ENCODE measurements at places on chromosomes 1 and 21.
A peak's percentile ranks its signal among the peaks of the same experiment; 100 is the strongest.

DNA sequence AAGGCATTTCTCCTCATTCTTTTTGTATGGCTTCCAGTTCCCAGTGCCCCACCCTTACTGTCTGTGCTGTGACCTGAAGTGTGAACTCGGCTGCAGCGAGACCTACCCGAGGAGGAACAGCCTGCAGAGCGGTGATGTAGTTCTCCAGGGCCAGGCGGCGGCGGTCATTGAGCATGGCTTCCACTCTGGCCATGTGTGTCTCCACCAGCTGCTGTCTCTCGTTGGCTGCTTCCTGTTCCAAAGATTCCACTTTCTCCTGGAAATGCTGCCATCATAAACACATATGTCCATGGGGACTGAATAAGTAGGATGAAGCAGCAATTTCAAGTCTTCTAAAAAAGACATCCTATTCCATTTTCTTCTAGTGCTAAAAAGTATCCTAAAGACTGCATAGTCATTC lies 195.6 kb downstream of the APP start:
- no peak for DNase-seq

- no peak for DNase-seq
These were observed 92.6 kb downstream of the LPAR3 start for GRCh38 chr1:84800090-84801073.

GRCh38 chr1:3889936-3890335 lies 10.1 kb downstream of the C1orf174 start:
- DNase-seq = no peak

- no peak for DNase-seq
These were observed 25.2 kb downstream of the ILDR2 start for GRCh38 chr1:166950156-166950555.

GRCh38 chr21:38999161-38999560 lies 184.1 kb downstream of the PSMG1 start:
- no peak for DNase-seq

- DNase-seq = no peak
These were observed 125.7 kb upstream of the PBX1 start for GRCh38 chr1:164433141-164433817.

- DNase-seq = no peak
These were observed 82.0 kb downstream of the KCNK1 start for GRCh38 chr1:233695901-233696300.

- DNase-seq = no peak
These were observed 112.8 kb downstream of the RIPK4 start for GRCh38 chr21:41653954-41654491.

- DNase-seq = no peak
These were observed 43.0 kb upstream of the TENT5C start for GRCh38 chr1:117562581-117563491.

DNA sequence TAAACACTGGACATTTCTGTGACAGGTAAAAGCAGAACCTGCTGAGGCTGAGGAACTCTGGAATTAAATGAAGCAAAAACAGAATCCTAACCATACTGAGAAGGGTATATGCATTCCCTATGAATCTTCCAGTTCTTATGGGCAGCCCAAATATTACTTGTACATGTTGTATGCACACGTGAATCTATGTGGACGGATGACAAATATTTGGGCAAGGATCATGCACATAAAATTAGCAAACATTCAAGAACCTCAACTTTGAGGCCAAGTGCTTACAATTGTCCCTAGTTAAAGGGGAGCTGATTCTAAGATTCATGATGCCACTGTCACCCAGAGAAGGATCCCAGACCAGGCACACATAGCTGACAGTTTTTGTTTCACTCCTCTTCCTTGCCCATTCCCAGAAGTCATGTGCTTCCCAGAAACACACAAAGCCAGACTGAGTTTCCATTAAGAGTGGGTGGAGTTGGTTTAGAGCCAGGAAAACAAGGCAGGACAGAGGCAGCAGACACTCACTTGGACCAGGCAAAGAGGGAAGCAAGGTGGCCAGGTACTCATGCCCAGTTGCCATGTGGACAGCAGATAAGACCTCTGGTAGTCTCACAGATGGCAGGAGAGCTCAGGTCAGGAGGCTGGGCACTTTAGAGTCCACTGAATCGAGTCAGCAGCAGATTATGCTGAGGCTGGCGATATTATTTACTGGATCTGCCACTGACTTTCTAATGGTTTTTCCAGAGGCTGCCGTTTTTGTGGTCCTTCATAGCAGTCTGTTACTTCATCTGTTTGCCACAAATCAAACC lies 25.6 kb downstream of the AK2 start:
- no peak for DNase-seq

GRCh38 chr1:164787834-164788231 lies 228.8 kb downstream of the PBX1 start:
- DNase-seq = peak; percentile 31

GRCh38 chr1:181452746-181453145 lies 30.6 kb upstream of the CACNA1E start:
- DNase-seq = no peak

- no peak for DNase-seq
These were observed 77.5 kb downstream of the GLIS1 start for GRCh38 chr1:53661496-53661895.

- no peak for DNase-seq
These were observed 25.4 kb downstream of the GNAI3 start for GRCh38 chr1:109573785-109574184.

- no peak for DNase-seq
These were observed 5.4 kb downstream of the CPLANE2 start for GRCh38 chr1:16231331-16232315.

DNA sequence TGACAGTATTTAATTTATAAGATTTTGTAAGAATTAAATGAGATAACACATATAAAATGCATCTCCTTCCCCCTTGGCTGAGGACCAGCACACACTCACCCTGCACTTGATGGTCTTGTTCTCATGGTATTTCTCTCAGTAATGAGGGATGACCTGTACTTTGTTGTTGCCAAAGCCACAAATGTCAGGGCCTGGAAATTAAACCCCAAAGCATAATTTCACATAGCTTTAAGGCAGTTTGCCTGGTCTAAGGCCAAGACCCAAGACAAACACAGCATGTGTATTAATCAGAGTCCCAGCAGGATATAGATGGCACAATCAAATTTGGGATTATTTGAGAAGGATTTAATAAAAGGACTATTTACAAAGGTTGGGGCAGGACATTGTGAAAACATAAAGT lies 48.6 kb upstream of the EPS15 start:
- DNase-seq = no peak

GRCh38 chr1:161890574-161890973 lies 124.5 kb downstream of the ATF6 start:
- DNase-seq = no peak

DNA sequence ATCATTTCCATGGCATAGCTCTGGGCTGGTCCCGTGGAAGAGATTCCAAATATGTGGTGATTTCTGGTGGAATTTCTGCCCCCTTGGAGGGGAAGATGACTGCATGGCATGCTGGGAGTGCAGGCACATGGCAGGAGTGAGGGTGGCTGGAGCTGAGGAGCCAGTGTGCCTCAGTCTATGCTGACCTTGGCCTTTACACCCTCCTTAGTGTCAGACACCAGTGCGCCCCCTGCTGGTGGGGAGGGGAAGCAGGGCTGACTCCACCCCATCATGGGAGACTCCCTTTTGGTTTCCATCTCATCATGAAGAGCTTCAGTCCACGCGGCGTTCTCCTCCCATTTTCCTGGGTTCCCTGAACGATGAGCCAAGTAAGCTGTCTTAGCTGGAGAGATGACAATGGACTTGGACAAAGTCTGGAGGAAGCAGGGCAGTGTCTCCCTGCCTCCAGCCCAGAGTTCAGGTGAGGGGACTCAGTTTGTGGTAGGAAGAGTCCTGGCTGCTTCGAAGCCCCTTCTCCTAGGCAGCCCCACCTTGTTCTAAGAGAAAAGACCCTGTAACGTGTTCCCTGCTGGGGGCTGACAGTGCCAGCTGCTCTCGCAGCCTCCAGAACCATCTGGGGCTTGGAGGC lies 10.3 kb downstream of the ALX3 start:
- DNase-seq = peak; percentile 4

- DNase-seq = no peak
These were observed 65.2 kb downstream of the FCRL5 start for GRCh38 chr1:157487096-157487495.

- no peak for DNase-seq
These were observed 295.0 kb downstream of the OMA1 start for GRCh38 chr1:58251430-58252073.

GRCh38 chr1:184563308-184563707 lies 176.5 kb downstream of the C1orf21 start:
- no peak for DNase-seq

DNA sequence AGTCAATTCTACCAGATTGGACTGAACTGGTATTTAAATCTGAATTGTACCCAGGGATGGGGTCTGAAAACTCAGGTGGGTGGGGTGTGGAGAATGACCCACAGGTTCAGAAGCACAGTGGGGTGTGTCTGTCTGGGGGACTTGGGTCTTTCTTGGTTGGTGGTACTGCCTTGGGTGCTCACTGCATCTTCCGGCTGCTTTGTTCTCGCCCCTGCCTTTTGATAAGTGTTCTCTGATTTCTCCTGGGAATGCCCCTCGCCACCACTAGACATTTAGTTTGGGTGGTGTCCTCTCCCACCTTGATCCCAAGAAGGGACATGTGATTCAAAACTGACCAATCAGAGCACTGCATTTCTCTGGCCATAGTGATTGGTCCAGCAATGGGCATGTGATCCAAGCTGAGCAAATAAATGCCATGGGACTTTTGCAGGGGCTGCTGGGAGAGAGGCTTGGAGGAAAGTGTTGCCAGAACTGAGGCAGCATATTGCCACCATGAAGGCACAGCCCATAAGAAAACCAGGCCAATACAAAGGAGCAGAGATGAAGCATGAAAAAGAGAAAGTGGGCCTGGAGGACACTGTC lies 270.5 kb downstream of the NPHP4 start:
- DNase-seq = no peak

GRCh38 chr1:196142111-196142640 lies 466.1 kb downstream of the KCNT2 start:
- DNase-seq = no peak

GRCh38 chr1:102466487-102466886 lies 469.8 kb upstream of the OLFM3 start:
- DNase-seq = no peak

GRCh38 chr1:64006276-64007051 lies 197.0 kb upstream of the UBE2U start:
- DNase-seq = no peak

GRCh38 chr1:51263147-51263877 lies 27.2 kb downstream of the RNF11 start:
- DNase-seq = no peak

DNA sequence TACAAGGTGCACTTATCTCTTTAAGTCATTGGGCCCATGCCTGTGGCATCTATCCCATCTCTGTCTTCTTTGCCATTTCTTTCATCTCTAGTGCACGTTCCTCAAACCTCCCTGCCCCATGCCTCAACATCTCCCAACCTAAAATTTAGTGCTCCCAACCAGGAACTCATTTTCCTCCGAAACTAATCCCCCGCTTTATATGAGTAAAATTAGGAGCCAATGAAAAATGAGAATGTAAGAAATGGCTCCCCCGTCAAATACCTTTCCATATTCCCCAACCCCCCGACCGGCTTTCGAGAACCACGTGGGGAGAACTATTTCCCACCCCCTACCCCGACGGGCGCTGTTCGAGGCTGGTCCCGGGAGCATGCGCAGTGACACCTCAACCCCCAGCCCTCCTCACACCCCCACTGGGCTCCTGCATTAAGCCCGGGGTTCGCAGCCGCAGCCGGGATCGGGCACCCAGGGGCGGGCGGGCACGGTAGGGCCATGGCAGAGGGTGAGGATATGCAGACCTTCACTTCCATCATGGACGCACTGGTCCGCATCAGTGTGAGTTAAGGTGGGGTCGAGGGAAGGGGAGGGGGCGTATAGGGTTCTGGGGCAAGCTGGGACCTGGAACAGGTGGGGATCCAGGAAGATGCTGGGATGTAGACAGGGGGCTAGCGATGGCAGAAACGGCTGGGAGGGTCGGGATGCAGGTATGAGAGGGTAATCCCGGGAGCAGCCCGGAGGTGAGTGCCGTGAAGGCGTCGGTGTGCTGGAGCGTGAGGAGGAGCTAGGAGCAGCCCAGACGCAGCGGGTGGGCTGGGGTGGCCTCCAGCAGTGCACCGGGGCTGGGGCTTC lies at the start of gene TRIM46:
TRIM46 (plus strand) TSS at position 372 of the 846 bp plus-strand sequence; CDS start at position 490, 118 bp downstream.
- DNase-seq = peak; percentile 65

GRCh38 chr1:210908791-210909190 lies 225.2 kb downstream of the KCNH1 start:
- DNase-seq = no peak

DNA sequence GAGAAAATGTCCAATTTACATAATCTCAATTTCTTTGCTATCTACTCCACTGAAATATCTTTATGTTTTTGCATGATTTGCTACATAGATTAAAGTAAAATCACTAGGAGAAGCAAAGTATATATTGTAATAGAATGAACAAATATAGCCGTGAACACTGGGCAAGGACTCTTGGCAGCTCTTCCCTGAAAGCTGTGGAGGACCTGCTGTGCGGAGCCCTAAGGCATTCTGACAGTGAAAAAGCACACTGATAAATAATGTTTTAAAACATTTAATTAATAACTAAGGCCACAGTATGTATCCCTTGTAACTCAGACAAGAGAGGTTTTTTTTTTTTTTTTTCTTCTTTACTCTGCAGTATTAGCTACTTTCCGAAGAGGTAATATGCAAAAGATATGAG lies 256.1 kb upstream of the DPYD start:
- DNase-seq = no peak

- DNase-seq = no peak
These were observed 118.1 kb downstream of the SPSB1 start for GRCh38 chr1:9410737-9411297.

DNA sequence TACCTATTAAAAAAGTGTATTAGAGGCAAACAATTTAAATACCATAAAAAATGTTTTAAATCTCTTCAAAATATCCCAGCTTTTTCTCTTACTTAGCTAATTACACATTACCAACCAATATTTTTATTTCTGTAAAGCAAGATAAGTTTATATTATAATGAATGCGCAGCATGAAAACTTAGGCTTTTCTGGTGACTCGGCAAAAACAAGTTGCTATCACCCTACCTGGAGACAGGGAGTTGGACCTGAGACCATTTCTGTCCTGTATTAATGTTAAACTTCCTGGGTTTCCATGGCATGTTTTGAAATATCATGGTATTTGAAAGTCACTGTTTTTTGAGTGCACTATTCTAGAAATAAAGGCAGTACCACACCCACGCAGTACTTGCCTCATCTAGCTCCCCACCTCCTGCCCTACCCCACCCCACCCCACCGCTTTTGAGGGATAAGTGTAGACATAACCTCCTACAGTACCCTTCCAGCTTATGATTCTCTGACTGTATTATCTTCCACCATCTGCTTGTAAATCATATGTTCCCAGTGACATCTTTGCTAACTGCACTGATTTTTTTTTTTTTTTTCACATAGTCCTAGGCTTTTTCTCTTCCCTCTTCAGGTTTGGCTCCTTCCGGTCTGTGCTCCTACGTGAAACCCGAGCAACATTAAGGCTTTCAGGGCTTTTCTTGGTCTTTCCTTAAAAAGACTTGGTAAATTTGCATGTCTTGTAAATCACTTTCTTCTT lies 77.5 kb downstream of the PHTF1 start:
- no peak for DNase-seq

- DNase-seq = no peak
These were observed 78.9 kb upstream of the ACTRT2 start for GRCh38 chr1:2942410-2942809.

All from NCI-H1436 (cell line).